ENCODE measurements at places on chromosomes 2 and 18.

DNA sequence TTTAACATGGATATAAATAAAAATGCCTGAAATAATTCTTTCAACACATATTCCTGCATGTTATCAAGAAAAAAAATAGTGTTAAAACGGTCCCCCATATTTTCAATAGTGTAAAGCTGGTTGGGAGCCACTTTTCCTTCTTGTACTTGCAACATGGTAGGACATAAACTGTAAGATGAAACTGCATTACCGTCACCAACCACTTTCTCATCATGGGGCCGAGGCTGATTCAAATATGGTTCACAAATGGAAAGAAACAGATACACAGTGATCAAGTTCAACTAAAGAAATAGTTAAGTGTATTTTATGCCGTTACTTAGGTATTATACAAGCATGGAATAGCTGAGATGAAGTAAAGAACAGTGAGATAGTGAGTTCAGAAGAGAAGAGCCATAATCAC is 360.7 kb downstream of the ZEB2 start:
- no peak for DNase-seq

GRCh38 chr2:118975133-118975532 is 33.1 kb downstream of the MARCO start:
- no peak for DNase-seq

- no peak for DNase-seq
Observed at GRCh38 chr18:60199505-60199904, 173.1 kb downstream of the MC4R start.

DNA sequence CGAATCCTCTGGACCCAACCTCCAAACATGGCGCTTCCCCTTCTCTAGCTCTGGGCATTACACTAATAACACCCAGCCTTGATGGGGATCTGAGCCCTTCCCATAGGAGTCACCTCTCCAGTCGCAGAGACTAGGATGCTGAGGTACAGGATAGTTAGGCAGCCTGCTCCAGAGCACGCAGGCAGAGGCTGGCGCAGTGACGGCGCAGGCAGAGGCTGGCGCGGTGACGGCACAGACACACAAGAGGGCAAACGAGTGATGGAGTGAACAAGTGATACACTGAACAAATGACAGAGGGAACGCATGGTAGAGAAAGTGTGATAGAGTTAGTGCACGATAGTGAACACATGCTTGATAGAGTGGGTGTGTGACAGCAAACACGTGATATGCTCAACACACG is 518.5 kb downstream of the EIPR1 start:
- no peak for DNase-seq

DNA sequence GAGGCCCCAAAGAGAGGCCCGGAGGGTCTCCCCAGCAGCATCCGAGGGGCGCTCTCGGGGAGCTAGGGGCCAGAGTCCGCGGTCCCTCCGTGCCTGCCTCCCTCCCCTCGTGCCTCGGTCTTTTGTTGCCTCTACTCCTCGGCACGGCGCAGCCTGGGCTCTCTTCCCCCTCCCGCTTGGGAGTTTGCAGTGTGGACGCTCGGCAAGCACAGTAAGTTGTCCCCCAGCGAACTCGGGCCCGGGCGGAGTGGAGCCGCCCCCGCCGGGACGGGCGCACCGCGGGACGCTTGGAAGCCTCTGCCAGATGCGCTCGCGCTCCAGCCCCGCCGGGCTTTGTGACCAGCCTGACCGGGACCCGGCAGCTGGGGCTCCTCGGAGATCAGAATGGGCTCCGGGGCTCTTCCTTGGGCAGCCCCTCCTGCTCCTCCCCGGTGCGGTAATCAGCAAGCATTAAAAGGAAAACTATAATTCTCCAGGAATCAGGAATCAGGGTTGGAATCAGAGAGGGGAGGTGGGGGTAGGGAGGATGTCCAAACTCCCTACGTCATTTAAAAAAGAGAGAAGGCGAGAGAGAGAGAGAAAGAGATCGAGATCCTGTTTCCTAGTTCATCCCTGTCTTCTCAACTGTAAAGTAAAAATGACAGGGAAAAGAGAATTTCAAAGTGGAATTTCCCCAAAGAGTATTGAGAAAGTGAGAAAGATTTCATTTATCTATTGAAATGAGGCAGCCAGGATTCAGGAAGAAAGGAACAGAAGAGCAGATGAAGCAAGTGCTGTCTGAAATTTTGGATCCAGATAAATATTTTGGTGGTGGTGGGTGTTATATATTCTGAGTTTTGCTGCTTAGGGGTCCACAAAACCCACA is 786 bp upstream of the TMEM200C start:
- no peak for DNase-seq

DNA sequence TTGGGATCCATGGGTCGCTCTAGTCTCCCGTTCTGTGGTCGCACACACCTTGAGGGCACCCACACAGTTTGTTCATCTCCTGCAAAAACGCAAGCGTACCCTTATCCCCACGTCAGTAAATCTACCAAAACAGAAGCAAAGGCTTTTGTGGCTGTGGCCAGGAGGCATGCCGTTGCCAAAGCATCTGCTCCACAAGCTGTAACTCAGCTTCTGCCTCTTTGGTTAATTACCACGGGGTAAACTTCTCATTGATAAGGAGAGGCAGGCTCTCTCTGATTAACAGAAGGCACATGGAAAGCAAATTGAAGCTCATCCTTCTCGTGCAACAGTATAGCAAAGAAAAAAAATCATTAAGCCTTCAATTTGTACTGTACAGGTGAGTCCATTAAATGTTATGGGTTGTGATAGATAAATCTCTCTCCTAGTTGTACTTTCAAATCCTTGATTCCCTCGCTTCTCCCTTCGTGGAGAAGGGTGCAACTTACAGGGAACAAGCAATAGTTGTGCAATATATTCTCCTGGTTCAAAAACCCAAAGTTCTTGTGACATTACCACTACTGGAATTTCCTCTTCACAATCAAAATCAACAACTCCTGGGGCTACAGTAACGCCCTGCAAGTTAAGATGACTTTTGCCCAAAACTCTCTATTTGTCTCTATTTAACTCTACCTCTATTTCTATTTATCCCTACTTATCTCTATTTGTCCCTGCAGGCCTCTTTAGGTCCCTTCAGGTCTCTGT is 10.3 kb downstream of the PECR start:
- DNase-seq, result no peak

DNA sequence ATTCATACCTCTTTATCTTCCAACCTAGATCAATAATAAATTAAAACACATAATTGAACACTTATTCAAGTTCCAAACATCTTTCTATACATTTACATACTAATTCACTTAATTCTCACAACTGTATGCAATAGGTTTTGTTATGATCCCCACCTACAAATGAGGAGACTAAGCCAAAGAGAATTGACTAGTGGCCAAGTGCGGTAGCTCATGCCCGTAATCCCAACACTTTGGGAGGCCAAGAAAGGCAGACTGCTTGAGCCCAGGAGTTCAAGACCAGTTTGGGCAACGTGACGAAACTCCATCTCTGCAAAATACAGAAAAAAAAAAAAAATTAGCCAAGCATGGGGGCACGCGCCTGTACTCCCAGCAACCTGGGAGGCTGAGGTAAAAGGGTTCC is 36.8 kb downstream of the KCNG3 start:
- no peak for DNase-seq

DNA sequence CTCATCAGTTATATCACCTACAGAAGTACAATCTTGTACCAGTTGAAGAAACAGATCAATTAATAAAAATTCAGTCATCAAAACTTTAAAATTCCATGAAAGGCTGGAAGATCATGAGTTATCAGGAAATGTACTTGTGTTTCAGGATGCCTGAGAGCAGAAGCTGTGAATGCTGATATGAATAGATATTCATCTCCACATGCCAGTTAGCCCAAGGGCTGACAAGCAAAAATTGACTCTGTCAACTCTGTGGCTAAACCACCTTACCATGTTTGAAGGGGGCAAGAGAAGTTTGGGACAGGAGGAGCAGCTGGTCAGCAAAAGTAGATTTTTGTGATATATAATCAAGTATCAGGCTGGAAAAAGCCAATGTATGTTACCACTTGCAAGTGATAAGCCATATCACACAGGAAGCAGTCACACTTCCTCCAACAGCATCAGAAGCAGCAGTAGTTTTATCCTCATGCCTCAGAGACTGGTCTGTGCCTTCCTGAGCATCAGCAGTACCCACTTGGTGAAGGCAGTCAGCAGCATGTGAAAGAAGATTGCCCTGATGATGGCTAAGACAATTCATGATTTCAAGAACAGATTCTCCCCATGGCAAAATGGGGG is 328.2 kb upstream of the CNTNAP5 start:
- DNase-seq, result no peak

DNA sequence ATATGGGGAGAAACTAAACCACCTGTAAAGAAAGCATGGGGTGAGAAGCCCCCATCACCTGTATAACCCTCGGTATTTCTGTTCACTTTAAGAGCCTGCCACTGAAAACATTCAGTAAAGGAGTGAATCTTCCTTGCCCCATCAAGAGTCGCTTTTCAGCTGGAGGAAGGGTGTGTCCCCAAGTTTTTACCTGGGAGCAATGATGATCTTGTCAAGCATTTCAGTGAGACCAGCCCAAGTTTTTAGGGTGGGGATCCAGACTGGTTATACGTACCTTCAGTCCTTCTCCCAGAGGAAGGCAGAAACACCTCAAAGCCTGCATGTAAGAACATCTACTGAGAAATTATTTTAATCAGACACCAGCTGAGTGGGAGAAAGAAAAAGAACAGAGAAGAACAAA is at the start of gene DSG1:
DSG1 (plus strand) TSS at position 301 of the 400 bp plus-strand sequence. CDS start 141 bp downstream, outside the sequence.
- no peak for DNase-seq

DNA sequence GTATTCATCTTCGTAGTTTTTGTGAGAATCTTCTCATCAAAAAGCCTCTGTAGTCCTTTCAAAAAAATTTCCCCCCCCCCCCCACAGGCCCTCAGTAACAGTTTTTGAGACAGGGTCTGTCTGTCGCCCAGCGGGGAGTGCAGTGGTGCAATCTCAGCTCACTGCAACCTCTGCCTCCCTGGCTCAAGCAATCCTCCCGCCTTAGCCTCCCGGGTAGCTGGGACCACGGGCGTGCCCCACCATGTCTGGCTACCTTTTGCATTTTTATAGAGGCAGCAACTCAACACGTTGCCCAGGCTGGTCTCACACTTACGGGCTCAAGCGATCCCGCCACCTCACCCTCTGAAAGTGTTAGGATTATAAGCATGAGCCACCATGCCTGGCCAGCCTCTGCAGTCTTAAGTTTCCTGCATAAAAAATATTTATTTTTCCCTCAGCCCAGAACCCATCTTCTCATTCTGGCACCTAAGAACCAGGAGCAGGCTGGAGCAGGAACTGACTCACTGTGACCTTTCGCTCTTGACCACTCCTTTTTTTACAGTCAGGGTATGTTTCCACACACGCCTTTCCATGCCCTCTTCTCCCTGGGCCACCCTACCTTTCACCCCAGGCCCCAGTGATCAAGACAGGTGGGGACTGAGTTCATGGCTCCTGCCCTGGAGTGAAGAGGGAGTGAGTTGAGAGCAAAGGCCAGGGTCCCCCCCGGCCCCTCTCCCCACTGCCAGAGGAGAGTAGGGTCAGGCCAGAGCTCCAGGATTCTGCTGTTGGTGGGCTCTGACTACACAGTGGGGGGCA is 32.5 kb upstream of the NT5DC4 start:
- no peak for DNase-seq

GRCh38 chr2:39120521-39120770 is 405 bp downstream of the SOS1 start:
- DNase-seq, result no peak

- no peak for DNase-seq
Observed at GRCh38 chr2:181679544-181679979, 755 bp downstream of the NEUROD1 start.

DNA sequence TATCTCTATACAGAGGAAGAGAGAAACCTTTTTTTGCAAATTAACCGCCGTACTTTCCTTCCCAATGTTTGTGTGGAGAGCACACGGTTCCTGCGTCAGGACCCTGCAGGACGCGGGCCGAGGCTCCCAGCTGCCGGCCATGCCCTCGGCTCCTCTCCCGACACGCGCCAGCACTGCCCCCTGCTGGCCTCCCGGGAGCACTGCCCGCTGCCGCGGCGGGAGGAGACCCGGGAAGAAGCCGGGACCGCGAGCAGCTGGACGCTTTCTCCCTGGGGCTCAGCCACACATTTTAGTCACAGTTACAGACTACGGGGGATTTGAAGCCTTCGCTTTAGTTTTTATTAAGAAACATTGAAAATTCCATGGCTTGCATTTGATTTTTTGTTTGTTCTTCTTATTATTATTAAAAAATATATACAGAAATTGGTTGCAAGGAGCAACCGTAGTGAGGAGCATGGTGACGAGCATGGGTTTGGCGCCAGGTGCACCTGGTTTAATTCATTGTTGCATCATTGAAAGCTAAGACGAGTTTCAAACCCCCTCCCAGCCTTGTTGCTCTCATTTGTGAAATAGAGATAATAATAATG is 401.2 kb downstream of the GALR1 start:
- DNase-seq, result peak; percentile 77

DNA sequence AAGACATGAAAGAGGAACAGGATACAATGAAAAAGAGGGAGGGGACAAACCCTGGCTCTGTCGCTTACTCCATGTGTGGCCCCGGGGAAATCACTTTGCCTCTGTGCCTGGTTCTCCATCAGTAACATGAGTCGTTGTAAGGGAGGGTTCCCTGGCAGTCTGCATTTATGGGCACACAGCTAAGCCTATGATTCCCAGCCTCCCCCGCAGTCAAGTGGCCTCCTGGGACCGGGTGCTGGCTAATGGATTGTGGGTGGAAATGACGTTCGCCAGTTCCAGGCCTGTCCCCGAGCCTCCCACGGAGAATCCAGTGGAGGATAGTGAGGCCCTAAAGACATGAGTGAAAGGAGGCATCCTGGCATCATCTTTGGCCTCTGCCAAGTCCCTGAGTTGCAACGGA is 42.7 kb downstream of the SFXN5 start:
- DNase-seq, result no peak

DNA sequence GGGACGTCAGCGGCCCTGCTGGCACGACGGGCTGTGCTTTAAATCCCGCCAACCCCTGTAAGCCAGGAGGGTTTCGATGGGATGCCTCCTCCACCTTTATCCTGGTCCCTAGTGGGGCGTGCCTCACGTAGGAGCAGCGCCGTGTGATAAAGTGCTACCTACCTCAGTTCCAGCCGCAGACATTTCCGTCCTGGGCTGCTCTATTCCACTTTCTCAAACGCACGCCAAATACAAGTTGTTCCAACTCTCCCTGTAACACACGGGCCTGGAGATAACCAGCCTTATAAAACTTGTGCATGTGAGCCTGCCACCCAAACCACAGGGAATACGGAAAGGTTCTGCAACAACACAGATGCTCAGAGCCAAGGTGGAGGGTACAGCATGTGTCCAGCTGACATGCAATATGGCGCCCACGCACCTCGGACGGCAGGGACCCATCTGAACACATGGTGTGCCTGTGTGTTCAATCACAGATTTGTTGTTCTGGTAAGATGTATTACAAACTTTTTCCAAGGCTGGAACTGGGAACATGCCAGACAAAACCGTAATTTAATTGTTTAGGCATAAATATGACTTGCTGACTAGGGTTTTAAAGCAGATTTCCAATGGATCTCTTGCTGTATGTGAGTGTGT is 47.7 kb downstream of the ZNF516 start:
- no peak for DNase-seq

DNA sequence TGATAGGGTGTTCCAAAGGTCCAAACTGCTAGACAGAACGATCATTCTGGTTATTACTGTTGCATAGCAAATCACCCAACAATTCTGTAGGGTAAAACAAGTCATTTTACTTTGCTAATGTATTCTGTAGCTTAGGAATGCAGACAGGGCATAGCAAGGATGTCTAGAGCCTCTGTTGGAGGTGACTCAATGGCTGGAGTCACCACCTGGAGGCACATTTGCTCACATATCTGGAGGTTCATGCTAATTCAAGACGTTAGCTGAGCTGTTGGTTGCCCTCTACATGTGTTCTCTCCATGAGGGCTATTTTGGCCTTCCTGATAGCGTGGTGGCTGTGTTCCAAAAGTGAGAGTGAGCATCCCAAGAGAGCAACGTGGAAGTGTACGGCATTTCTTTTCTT is 22.5 kb upstream of the ST8SIA3 start:
- no peak for DNase-seq
